Neural progenitor cell (in vitro differentiated cells): ENCODE measurements at places on chromosomes 1 and 21. TPM values are rescaled to one million over a fixed set of nuclear protein-coding genes. Genes with fewer than 3 reads are reported as not detected.
A peak's percentile ranks its signal among the peaks of the same experiment; 100 is the strongest.

DNA sequence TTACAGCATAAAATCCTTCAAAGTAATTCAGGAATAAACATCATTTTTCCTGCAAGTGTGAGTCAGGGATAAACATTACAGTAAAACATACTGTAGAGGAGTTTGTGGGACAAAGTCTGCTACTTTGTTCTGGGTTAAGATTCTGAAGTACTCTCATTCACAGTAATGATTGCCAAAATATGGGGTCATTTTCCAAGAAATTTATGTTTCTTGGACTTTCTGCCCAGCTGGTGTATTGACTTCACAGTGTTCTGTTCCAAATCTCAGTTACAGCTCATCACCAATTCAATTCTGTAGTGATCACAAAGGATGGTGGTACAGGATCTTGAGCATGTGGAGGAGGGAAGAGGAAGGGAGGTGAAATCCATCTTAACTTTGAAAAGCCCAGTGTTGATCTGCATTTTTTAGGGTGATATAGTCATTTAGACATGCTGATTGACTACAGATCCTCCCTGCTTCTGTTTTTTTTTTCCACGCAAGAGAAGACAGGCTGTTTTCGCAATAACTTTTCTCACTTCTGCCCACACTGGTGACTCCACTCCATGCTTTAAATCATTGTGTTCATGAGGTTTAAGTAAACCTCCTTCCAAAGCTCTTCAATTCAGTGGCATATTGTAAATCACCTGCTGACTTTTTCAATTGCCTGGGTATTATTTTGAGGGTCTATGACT, 60.4 kb upstream of the C1orf53 start:
- DNase-seq, result no peak

GRCh38 chr1:219806642-219807041, 121.7 kb downstream of the SLC30A10 start:
- no peak for DNase-seq

DNA sequence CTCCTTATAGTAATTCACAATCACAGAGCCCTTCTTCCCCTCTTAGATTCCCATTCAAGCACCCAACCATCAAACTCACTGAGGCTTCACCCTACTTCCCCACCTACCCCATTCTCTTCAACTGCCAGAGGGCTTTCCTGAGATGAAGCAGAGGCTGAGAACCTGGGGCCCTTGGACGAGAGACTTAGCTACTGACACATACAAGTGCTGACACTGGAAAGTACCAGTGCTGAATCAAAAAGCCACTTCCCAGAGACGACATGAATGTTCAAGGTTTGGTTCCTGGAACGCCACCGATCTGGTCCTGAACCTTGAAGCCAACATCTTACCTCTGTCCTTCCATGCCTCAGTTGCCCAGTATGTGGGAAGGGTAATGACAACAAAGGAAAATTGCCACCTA, 16.6 kb upstream of the RAP1A start:
- DNase-seq, result no peak

GRCh38 chr1:233368106-233368788, 40.7 kb downstream of the MAP3K21 start:
- DNase-seq, result no peak

GRCh38 chr21:46205766-46206162, 21.5 kb upstream of the SPATC1L start:
- no peak for DNase-seq

GRCh38 chr1:94947437-94947836, 20.5 kb upstream of the CNN3 start:
- DNase-seq, result no peak

- DNase-seq, result no peak
Measured at GRCh38 chr1:21914880-21915640, 22.1 kb downstream of the HSPG2 start.

DNA sequence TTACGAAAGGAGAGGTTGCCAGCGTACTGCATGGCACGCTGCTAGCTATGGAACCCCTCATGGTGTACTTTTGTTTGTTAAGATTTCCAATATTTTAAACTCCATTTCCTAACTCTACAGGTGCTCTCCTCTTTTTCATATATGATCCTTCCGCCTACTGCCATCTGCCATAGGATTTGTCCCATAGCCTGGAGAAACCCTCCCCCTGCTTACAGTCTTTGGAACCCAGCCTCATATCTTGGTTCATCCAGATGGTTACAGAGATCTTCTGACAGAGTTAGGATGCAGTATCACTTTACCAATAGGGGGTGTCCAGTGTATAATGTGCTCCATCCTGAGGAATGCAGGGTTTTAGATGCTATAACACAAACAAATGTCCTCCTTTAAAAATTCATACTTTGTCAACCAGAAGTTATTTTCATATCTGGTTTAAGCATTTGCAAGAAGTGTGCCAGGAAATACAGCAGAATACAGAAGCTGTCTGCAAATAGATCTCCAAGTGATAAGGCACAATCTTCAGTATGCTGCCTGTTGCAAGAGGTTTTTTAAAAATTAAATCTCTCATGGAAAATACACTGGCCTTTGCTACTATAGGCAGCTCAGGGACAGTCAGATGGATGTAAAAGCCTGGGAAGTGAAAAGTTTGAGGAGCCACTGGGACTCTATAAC, 377.8 kb downstream of the KCNH1 start:
- no peak for DNase-seq

GRCh38 chr1:7207875-7208646, 422.8 kb downstream of the CAMTA1 start:
- peak; percentile 82 for DNase-seq

- DNase-seq, result no peak
Measured at GRCh38 chr1:216532251-216532798, 109.1 kb upstream of the USH2A start.

GRCh38 chr1:159921700-159922504, 3.4 kb downstream of the TAGLN2 start:
- DNase-seq, result no peak

- peak; percentile 14 for DNase-seq
Measured at GRCh38 chr1:52636721-52637695, 4.0 kb downstream of the SHISAL2A start.

DNA sequence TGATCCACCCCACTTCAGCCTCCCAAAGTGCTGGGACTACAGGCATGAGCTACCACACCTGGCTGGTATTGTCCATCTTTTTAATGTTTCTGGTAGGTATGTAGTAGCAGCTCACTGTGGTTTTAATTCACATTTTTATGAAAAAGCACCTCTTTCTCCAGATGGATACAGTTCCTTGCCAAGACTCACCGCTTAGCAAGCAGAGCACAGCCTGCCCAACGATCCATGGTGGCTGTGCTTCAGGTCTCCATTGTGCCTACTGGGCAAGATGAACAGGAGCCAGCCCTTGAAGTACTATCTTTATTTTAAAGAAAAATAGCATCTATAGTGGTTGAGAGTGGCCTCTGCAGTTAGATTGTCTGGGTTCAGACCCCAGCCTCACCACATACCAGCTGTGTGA, 37.6 kb upstream of the GRHL3 start:
- no peak for DNase-seq

DNA sequence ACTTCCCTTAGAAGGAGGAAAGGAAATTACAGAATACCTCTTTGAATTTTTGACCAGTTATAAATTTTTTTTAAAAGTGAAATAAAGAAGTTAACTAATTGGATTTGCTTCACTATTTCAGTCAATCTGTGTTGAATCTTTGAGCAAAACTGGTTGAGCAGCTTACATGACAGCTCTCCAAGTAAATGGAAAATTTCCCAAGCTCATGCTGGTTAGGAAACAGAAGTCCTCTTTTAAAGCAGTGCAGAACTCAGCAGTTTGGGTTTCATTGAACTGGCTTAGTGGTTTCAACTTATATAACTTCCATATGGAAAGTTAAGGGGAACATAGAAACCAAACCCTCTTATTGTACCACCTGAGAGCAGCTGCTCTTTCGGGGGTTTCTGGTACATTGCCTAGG, 250.5 kb downstream of the PDE4B start:
- no peak for DNase-seq

DNA sequence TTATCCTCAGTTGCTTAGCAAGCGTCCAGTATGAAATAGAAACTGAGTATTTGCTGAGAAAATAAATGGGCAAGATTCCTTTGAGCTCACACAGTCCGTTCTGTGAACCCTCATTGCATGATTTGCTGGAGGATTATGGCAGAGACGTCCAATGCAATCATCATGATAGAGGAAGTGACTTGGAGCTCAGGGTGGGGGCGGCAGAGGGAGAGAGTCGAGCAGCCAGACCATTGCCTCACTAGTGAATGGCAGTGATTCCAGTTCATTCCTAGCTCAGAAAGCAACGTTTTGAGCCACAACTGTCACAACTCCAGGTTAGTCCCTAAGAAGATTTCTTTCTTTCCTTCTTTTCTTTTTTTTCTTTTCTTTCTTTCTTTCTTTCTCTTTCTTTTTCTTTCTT, 27.5 kb upstream of the COL9A2 start:
- no peak for DNase-seq

DNA sequence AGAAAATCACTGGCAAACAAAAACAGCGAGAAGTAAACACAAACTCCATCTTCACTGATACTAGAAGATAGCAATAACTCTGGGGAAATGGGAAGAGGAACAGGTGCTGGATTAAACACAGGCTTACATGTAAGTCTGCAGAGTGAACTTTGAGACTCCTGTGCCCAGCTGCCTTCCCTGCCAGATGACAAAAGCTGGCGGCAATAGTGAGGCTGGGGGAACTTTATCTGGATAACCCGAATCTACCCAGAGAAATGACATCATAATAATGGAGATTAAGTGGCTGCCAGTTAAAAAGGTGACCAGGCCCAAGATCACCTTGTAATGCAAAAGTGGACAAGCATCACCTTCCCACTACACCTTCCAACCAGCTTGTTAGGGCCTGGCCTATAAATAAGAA, 184.5 kb downstream of the CHRM3 start:
- DNase-seq, result no peak

- DNase-seq, result no peak
Measured at GRCh38 chr1:63640633-63641567, 47.7 kb downstream of the PGM1 start.

DNA sequence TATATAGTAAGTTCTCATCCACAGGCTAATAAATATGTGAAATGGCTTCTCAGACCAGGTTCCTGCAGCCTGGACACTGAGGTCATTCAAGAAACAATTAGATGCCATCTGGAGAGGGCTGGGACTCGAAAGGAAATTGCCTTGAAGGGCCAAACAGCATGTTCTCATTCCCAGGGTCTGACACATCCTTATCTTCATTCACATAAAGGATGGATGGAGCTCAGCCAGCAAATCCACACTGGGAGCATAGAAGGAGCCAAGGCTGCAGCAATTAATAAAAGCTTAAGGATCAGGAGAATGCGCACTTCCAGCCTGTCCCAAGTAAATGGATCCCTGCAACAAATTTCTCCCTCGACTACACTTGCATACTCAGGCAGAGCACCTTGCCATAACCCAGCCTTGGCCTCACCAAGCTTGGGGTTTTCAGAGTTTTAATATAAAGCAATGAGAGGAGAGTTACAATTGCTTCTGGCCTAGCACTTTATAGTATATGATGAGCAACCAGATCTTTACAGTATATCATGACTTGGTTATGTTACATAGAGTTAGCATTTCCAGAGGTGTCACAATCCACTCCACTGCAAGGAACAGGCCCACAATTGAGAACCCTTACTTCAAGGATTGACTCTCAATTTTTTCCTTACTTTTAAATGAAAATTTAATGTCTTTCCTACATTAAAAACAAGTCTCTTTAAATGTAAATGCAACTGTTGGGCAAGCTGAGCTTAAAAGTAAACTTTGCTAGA, 55.9 kb downstream of the BCAR3 start:
- no peak for DNase-seq

- no peak for DNase-seq
Measured at GRCh38 chr21:16307256-16307655, 577.5 kb downstream of the USP25 start.

DNA sequence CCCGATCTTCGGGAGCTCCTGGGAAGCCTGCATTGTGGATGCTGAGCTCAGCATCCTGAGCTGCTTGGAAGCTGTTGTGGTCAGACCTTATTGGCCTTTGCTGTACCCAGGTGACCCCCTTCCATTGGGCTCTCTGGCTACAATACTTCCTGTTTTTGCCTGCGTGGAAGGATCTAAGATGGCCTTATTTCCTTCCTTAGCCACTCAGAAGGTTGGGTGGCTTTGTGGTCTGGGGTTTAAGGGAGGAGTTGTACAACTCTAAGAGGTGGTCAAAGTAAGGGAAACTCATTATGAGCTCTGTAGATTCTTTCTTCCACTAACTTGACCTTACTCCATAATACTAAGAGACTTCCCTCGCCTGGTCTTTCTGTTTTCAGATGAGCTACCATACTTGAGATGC, 17.7 kb downstream of the PFKFB2 start:
- no peak for DNase-seq

- no peak for DNase-seq
Measured at GRCh38 chr1:201949491-201949890, 3.1 kb upstream of the LMOD1 start.

DNA sequence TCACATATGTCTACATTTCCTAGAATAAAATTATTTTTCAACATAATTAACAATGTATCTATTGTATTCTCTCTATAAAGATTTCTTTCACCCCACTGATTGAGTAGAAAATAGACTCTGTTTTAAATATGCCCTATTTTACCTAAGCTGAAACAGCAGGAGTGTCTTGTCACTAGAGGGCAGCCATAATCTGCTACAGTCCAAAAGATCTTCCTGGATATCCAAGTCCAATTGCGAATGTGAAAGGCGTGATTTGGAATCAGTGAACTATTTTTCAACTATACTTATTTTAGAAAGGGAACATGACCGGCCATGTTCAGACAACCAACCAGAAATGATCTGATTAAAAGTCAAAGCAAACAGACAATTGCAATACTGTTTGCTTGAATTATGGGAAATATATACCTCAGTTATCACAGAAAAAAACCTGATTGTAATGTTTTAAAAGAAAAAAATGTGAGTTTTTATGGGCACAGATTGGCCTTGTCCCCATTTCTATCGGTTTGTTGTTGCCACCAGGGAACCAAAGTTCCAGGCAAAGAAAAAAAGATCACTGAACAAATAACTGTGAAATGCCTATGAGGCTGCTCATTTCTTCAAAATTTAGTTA, 1211.0 kb upstream of the ADGRL4 start:
- peak; percentile 55 for DNase-seq

DNA sequence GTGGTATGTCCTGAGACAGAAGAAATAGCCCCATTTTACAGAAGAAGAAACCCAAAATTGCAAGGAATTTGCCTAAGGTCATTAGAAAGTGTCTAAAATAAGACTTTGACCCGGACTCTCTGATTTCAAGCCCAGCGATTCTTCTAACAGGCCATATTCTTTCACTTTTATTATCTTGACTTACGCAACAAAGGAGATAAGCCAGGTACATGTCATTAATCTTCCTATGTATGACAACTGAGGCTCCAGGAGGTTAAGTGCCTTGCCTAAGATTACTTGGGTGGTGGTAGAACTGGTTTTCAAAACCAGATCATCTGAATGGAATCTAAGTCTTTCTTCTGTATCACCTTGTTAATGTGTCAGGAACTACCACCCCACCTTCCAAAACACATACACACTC, 124.3 kb downstream of the PBX1 start:
- DNase-seq, result no peak

GRCh38 chr1:160208557-160209320, 3.6 kb downstream of the PEA15 start:
- no peak for DNase-seq

USH2A gene
- total RNA-seq, result 0.03 and 0.04 TPM in 2 replicates

OR2AK2 gene
- total RNA-seq, result not detected in 2 replicates

NECTIN4 gene
- total RNA-seq, result 0.06 TPM in 1 of 2 replicates, not detected in the other

AKNAD1 gene
- not detected in 2 replicates for total RNA-seq

NUDT4B gene
- total RNA-seq, result 10.9 and 21.5 TPM in 2 replicates
